ENCODE measurements at places on chromosomes 16 and 17.

- H3K36me3 ChIP-seq = no peaks in the 10 kb centered on the region
- H3K27ac ChIP-seq = peak overlapping the region; percentile 3
- H3K27me3 ChIP-seq = no peaks in the 10 kb centered on the region
- DNase-seq = no peak
These were observed 158.5 kb upstream of the RPH3AL start for GRCh38 chr17:511001-511698.

DNA sequence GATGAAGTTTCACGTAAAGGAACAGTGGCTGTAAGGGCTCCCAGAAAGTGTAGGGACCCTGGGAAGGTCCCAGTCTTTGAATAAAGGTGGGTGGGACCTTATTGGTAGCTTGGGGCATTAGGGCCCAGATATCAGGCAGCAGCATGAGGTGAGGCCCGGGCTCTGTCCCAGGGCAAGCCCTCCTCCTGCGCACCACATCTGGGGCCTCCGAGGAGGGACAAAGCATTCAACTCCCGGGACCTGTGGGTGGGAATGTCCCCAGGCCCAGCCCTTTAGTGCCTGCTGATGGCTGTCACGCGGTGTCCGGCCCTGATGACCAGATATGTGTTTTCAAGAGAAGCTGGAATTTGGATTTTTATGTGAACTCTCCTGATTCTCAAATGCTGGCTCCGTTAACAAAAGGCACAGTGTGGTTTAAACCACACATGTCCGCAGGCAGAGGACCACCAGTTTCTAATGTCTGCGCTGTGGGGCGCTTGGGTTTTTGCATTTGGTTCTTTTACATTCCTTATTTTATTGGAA lies 30.4 kb downstream of the RAI1 start:
- peak overlapping the region; percentile 51 for H3K27ac ChIP-seq
- H3K4me1 ChIP-seq = peaks cover 48% of the 10 kb centered on the region
- H3K27me3 ChIP-seq = no peaks in the 10 kb centered on the region
- H3K4me3 ChIP-seq = no peak overlapping the region

DNA sequence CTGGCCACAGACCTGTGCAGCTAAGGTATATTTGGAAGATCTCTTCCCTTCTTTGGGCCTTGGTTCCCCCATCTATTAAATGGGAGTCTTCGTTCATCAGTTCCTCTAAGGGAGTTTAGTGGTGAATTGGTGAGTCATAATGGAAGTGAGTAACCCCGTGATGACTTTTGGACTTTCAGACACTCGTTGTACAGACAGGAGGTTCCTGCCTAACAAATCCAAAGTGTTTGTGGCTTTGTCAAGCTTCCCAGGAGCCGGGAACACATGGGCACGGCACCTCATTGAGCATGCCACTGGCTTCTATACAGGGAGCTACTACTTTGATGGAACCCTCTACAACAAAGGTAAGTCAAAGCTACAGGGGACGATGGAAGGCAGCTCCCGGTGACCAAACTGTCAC lies 40.4 kb downstream of the WSCD1 start:
- no peaks in the 10 kb centered on the region for H3K4me1 ChIP-seq
- no peaks in the 10 kb centered on the region for H3K36me3 ChIP-seq
- H3K27ac ChIP-seq = no peak overlapping the region
- DNase-seq = no peak
- H3K4me3 ChIP-seq = no peak overlapping the region

DNA sequence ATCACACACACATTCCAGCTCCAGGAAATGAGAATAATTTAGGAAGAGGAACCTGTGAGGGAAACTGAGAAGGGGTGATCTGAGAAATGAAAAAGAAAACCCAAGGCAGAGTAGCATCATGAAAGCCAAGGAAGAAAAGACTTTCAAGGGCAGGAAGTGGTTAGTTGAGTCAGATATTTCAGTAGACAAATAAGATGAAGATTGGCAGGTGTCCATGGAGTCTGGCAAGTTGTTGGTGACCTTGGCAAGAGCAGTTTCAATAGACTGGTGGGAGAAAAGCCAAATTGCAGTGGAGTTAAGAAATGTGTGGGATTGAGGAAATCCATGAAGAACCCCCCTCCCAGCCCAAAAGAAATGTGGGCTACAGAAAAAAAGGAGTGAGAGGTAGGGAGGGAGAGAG lies 10.7 kb downstream of the GNAO1 start:
- H3K36me3 ChIP-seq = no peaks in the 10 kb centered on the region
- no peak for DNase-seq
- no peak overlapping the region for H3K27ac ChIP-seq

DNA sequence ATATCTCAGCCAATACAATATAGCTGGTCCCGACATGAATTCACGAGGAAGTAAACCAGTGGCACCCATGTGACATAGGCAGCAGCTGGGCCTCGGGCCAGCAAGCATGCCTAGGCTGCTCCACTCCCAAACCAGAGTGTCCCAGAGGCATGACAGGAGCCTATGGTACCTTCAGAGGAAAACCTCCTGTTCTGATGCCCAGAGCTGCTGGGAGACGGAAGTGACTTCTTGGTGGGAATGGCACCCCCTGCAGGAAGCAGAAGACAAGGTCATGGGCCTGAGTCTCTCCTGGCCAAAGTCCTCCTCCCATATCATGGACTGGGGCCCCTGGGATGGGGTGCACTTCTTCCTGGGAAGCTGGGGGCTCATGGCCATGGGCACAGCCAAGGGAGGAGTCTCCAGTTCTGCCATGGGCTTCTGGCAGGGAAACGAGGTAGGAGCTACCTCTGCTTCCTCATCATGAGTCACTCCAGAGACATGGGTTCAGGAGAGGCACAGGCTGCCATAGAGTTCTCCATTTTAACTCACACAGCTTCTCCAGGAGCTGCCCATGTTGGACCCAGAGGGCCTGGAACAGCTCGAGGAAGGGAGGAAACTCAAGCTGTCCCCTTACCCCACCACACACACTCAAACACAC lies 13.4 kb downstream of the FBF1 start:
- H3K4me3 ChIP-seq = no peak overlapping the region
- H3K27me3 ChIP-seq = no peaks in the 10 kb centered on the region
- peaks cover 7% of the 10 kb centered on the region for H3K36me3 ChIP-seq
- peaks cover 17% of the 10 kb centered on the region for H3K4me1 ChIP-seq

GRCh38 chr17:42284024-42284369 lies 4.3 kb upstream of the STAT5A start:
- no peaks in the 10 kb centered on the region for H3K27me3 ChIP-seq
- H3K27ac ChIP-seq = no peak overlapping the region
- peaks cover 44% of the 10 kb centered on the region for H3K4me1 ChIP-seq
- H3K4me3 ChIP-seq = no peak overlapping the region
- no peaks in the 10 kb centered on the region for H3K36me3 ChIP-seq
- DNase-seq = peak; percentile 12

DNA sequence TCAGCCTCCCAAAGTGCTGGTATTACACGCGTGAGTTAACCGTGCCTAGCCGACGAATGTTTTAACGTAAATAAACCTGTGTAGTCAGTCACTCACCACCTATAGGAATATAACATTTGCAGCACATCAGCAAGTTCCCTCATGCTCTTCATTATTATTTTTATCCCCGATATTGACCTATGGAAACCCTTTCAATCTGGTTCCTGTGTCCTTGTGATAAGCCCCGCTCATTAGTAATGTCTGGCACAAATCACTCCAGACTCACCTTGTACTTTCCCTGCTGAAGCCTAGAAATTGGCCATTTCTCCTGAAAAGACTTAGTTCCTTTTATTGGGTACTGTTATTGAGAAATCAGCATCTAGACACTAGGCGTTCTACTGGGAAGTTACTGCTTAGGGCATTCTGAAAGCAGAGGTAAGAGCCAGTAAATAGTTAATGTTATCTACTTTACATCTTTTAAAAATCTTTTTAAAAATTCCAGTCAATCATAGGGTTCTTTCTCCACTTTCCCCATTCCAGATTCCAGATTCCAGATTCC lies 1.5 kb upstream of the PHKG2 start:
- H3K4me3 ChIP-seq = no peak overlapping the region
- H3K27me3 ChIP-seq = no peaks in the 10 kb centered on the region
- H3K4me1 ChIP-seq = peaks cover 29% of the 10 kb centered on the region
- peaks cover 26% of the 10 kb centered on the region for H3K36me3 ChIP-seq
- peak overlapping the region; percentile 90 for H3K27ac ChIP-seq
- DNase-seq = no peak

DNA sequence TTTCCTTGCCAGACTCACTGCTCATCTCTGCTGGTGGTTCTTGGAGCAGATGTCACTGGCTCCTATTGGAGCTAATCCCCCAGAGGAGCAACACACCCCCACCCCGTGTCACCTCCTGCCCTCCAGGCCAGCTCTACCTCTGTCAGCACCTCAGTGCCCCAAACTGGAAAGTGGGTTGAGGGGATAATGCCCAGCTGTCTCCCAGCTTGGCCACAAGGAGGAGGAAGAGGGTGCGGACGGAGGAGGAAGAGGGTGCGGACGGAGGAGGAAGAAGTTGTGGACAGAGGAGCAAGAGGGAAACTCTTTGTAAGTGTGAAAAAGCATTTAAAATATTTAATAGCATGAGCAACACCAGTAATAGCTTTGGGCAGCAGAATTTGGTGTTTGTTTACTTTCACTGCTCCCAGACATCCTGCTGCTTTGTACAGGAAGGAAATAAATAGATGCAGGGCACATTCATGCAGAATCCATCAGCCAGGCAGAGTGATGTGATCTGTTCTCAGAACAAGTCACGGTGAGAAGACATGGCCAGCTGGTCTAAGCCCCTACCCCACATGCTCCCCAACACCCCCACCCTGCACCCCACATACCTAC lies 82.5 kb downstream of the C17orf67 start:
- no peaks in the 10 kb centered on the region for H3K4me1 ChIP-seq
- H3K27me3 ChIP-seq = peaks cover 5% of the 10 kb centered on the region
- no peaks in the 10 kb centered on the region for H3K36me3 ChIP-seq
- H3K4me3 ChIP-seq = no peak overlapping the region

DNA sequence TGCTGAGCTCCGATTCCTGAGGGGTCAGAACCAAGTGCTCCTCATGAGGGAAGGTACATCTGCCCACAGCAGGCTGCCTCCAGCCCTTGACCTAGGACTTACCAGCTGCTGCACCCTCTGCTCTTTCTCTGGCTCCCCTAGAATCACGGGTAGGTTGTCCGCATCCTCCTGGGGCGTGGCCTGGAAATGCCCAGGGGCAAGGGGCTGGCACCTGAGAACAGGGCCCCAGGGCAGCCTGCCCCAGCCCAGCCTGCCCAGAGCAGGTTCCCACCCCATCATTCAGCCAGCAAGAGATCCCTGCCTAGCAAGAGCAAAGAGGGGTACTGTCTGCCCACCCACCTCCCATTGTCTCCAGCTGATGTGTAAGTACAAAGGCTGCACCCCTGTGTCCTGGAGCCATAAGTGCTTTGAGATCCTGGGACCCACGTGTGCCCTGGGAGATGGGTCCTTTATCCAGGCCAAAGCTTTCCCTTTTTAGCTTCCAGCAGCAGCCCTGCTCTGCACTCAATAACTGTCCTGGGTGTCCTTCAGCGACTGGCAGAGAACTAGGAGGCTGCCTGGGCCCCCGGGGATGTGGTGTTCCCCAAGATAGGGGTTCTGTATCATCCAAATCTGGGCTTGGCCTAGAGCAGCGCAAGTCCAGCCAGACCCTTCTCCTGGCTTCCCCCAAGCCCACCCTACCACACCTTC lies 5.1 kb downstream of the TSPOAP1 start:
- peaks cover 11% of the 10 kb centered on the region for H3K27me3 ChIP-seq
- no peaks in the 10 kb centered on the region for H3K36me3 ChIP-seq
- no peak for DNase-seq
- no peak overlapping the region for H3K27ac ChIP-seq
- peak overlapping the region; percentile 78 for H3K4me3 ChIP-seq

DNA sequence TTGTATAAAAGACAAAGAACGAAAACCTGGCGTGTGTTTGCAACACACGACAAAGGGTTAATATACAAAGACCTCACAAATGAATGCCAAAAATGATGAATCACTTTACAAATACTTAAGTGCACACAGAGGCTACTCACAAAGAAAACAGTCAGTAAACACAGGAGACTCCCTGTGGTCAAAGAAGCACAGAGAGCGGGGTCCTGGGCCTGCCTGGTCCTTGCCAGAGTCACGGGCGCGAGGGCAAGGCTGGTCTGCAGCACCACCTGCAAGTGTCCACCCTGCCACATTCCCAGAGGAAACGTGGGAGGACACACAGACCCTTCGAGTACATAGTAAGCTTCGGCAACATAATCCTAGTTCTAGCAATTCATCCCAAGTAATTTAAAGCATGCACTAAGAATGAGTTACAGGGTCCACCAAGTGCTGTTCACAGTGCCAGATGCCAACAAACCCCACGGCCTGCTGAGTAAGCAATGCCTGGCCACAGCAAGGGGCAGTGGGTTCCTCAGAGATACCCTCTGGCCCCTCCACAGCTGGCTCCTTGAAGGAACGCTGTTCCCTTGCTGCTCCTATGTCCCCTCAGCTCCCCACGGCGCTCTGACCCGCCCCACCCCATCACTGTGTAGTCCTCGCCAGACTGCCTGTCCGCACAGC lies 24.6 kb upstream of the FAAP100 start:
- H3K36me3 ChIP-seq = peaks cover 25% of the 10 kb centered on the region
- H3K27me3 ChIP-seq = no peaks in the 10 kb centered on the region
- H3K27ac ChIP-seq = no peak overlapping the region
- H3K4me1 ChIP-seq = peaks cover 5% of the 10 kb centered on the region

- no peak overlapping the region for H3K4me3 ChIP-seq
- H3K27ac ChIP-seq = no peak overlapping the region
- no peak for DNase-seq
These were observed 4.0 kb downstream of the SLC35B1 start for GRCh38 chr17:49703557-49704277.

DNA sequence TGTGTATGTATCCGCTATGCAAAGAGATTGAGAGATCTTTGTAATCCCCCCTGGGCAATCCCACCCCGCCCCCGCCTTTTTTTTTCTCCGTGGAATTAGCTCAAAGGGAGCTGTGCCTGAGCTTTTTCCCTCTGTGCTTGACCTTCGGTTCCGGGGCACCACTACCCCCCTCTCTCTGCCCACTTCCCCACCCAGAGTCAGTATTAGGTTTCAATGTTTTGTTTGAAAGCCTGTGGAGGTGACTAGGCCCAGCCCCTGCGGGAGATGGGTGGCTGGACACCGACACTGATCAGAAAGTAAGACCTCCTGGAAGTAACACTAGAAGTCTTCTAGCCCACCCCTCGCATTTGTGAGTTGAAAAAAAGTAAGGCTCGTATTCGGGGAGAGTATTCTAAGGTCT lies 7.0 kb downstream of the CBLN1 start:
- no peak for DNase-seq
- no peak overlapping the region for H3K27ac ChIP-seq
- H3K36me3 ChIP-seq = no peaks in the 10 kb centered on the region
- no peak overlapping the region for H3K4me3 ChIP-seq

GRCh38 chr17:51946311-51946710 lies 212.2 kb downstream of the CA10 start:
- no peak overlapping the region for H3K4me3 ChIP-seq
- no peak for DNase-seq
- no peaks in the 10 kb centered on the region for H3K4me1 ChIP-seq
- no peaks in the 10 kb centered on the region for H3K36me3 ChIP-seq
- no peak overlapping the region for H3K27ac ChIP-seq

- H3K4me1 ChIP-seq = no peaks in the 10 kb centered on the region
- peaks cover 36% of the 10 kb centered on the region for H3K27me3 ChIP-seq
- H3K36me3 ChIP-seq = no peaks in the 10 kb centered on the region
- no peak overlapping the region for H3K4me3 ChIP-seq
- H3K27ac ChIP-seq = no peak overlapping the region
These were observed 55.0 kb upstream of the CBFA2T3 start for GRCh38 chr16:89031715-89032659.

DNA sequence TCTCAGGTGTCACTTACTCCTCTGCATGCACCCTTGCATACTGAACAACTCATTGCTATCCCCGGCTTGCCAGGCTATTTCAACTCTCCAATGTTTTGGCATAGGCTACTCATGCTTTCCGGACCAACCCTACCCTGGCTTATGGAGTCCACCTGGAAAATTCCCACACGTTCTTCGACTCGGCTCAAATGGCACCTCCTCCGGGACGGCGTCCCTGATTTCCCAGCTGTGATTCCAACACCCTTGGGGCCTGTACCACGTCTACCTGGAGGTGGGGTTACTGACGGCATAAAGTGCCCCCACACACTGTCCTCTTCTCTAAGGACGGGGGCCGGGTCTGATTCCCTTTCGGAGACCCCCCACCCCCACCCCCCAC lies 498 bp downstream of the SMYD4 start:
- H3K27ac ChIP-seq = peak overlapping the region; percentile 87
- peak overlapping the region; percentile 92 for H3K4me3 ChIP-seq
- no peak for DNase-seq

Measured in suprapubic skin (tissue), 4 donors.